ENCODE measurements at places on chromosomes 13 and 19.

DNA sequence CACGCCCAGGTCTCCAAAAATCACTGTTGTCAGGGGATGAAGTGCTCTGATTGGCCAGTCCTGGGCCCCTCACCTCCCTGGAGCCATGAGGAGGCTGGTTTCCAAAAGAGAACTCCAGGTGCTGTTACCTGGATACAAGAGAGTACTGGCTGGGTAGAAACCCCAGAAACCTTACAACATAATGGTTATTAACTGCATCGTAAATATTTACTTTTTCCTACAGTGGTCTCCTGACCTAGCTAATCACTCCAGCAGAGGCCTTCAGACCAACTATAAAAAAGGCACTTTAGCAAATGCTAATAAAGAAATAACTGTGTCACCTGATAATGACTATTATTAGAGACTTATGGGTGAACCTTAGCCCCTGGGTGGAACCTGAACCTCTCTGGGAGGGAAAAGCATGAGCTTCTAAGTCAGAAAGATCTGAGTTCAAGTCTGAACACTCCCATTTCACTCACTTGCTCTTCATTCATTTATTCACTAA, 1.5 kb upstream of the IGSF23 start:
- DNase-seq = no peak

DNA sequence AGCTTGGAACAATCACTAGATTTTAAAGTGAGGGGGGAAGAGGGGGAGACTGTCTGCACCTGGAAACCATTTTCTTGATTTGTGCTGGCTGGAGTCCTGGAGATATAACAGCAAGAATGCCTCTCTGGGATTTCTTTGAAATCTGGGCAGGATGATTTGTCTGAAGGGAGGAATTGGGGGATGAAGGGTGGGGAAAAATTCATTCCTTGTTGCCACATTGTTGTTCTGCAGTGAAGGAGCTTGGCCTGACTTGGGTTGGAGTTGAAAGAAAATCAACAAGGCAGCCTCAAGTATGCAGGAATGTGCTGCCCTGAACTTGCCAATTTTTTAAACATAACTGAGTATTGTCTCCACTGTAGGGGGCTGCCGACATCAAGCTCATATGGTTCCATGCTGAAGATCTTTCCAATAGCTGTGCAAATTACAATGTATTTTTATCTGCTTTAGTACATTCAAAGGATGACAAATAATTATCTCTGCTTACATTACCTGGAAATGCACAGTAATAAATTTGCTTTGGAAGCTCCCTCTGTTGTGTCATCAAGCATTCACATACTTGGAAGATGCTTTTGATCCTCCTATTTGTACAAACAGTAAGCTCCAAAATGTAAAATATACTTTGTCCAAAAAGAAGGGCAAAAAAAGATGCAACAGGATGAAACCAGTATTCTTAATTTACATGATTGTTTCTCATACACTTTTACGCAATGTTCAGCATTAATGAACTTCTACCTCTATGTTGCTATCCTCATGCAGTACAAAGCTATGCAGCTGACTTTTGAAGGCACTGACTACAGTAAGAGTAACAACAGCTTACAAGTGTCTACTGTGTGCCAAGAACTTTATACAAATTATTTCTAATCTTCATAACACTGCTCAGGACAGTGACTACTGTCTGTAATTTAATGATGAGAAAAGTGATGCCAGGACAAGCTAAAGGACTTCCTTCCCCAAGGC, 627.9 kb upstream of the KLF12 start:
- no peak for DNase-seq

DNA sequence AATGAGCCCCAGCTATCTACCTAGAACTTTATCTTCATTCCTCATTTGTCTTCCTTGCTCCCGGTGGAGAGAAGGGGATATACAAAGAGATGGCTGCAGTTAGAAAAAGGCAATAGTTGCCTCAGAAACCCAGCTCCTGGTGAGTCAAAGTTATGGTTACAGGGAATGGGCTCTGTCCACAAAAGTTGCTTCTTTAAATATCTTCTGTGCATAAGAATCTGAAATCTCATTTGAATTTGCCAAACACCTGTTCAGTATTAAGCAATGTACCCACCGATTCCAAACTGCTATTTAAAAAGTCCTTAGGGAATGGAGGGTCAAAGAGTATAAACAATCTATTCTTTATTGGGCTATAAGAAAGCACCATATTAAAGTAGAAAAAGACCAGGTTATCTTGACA, 48.4 kb downstream of the DCLK1 start:
- no peak for DNase-seq

DNA sequence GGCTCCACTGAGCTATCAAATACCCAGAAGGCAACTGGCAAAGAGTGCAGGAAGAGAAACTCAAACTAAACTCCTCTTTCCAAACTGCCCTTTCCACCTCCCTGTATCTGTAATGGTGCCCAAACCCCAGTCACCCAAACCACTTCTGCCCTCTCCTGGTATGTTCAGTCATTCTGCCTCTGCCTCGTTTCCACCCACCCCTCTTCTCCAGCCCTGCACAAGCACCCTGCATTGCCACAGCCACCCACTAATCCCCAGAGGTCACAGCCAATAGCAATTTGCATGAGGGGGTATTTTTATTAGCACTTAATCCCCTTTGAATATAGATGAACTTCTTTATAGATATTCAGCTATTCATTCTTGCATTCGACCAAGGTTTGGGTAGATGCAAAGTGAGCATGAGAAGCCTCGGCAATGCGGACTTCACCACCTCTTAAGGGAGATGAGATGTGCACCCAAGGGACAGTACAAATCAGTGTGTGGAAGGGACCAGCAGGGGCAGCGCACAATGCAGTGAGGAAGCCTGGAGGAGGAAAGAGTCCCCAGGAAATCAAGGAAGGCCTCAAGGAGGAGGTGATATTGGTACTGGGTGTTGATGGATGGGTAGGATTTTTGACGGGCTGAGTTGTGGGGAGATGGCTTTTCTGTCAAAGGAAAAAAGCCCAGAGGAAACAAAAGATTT, 12.4 kb downstream of the TMEM272 start:
- DNase-seq = peak; percentile 75

- no peak for DNase-seq
Observed at GRCh38 chr13:20230913-20231838, 943 bp downstream of the GJB6 start.

DNA sequence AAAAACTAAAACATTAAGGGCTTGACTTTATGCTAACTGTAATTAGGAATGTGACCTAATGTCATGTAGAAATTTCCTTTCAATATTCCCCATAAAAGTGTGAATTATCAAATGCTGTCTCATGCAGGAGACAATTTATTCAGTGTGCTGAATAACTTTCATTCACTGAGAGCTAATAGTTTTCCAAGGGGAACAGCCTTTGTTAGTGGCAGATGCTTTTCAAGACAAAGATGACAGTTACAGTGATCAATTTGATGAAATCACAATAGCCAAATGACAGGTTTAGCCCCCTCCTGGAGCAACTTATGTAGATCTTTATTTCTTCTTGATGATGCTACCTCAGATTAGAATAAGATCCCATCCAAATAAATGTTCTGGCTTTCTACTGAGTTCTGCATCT, 275.5 kb downstream of the ITGBL1 start:
- no peak for DNase-seq

DNA sequence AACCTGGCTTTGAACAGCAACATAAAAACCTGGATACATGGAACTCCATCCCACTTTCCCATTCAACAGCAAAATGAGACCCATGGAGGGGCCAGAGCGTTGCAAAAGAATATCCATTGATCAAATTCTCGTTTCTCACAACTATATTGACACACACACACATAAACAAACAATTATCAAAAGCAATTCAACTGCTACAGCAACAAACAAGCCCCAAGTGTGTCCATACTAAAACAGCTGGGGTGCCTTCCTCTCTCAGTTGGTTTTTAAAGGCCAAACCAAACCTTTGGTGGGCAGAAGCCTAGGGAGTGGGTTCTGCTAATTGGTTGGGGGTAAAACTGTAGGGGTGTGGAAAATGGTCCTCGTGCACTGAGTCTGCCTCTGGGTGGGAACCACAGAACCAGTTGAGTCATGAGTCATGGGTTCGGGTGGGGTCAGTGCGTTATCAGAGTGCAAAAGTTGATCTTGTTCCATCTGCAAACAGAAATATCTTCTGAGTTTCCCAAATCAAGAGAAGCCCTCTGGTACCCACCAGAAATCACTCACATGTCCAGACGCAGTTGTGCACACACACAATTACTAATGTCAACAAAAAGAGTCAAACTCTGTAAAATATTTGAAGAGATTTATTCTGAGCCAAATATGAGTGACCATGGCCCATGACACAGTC, 18.5 kb downstream of the GPR42 start:
- DNase-seq = no peak

DNA sequence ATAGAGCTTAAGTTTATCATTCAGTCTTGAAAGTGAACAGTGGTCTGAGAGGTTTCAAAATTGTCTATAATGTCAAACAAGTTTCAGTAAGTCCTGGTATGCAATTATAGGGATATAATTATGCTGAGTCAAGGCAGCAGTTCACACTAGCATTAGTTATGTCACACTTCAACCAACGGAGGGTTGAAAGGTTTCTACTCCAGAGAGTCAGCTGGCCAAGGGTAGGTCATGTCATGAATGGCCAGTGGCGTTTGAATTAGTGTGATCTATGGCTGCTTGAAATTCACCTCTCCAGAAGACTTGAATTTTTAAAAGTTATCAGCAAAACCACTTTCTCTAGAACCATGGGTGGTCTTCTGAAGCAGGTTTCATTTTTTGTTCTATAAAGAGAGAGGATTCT, 108.6 kb downstream of the TNFRSF19 start:
- DNase-seq = no peak

DNA sequence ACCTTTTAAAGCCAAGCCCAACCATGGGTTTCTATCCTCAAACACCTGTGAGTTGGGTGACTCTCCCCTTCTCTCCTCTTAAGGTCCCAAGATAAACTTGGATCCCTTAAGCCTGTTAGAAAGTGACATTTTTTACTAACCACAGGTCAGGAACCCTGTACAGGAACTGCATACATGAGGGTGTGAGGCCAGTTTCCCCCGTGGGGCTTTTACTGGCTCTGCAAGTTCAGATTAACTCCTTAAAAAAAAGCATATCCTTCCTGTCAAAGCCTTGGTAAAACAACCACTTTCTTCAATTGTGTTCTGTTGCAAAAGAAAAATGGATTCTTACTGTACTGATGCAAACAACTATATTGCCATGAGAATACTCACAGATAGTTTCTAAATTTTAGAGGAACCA, 2638.7 kb upstream of the PCDH20 start:
- DNase-seq = no peak

DNA sequence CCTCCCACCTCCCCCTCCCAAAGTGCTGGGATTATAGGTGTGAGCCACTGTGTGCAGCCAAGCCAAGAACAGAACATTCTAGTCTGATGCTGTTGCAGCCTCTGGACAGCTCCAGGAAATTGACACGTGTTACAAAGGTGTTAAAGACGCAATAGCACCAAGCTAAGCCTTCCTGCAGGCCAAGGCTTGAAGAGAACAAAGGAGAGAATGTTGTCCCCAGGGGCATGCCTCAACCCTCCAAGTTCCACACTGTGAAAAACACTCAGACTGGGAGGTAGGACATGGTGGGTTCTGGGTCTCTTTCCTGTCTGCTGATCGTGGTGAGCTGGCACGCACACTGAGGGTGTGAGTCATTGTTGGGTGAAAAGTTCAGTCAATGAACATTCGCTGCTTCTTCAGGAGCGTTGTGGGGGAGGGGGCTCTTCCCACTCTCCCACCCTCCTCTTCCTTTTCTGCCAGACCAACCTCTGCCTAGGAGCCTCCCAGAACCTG, 5.3 kb upstream of the PTPRS start:
- DNase-seq = no peak

GRCh38 chr13:95624020-95624419, 20.5 kb downstream of the DZIP1 start:
- DNase-seq = peak; percentile 81

GRCh38 chr13:67343777-67344176, 113.6 kb upstream of the PCDH9 start:
- no peak for DNase-seq

GRCh38 chr19:58476498-58477015, 405 bp downstream of the ZNF446 start:
- DNase-seq = no peak

GRCh38 chr13:46542833-46543232, 10.1 kb upstream of the LRCH1 start:
- DNase-seq = no peak

GRCh38 chr13:33537676-33538075, 252.1 kb upstream of the STARD13 start:
- peak; percentile 36 for DNase-seq

GRCh38 chr13:114110091-114110829, 22.2 kb downstream of the RASA3 start:
- DNase-seq = peak; percentile 87

- no peak for DNase-seq
Observed at GRCh38 chr13:113115363-113116205, 7.0 kb upstream of the F10 start.

GRCh38 chr19:38203197-38203596, 20.8 kb downstream of the DPF1 start:
- no peak for DNase-seq

DNA sequence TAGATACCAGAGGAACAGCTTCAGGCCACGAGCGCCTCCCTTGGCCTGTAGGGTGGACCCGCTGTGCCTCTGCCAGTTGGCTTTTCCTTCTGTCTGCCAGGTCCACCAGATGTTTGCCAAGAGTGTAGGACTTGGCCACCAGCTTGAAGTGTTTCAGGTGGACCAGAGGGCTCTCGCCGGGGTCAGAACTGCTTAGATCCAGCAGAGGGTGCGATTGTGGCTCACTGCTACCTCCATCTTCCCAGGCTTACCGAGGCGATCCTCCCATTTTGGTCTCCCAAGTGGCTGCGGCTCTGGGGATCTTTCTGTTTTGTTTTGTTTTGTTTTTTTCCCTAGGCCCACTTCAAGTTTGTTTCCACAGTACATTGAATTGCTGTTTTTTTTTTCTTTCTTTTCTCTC, 23.0 kb upstream of the ZNF730 start:
- DNase-seq = no peak

DNA sequence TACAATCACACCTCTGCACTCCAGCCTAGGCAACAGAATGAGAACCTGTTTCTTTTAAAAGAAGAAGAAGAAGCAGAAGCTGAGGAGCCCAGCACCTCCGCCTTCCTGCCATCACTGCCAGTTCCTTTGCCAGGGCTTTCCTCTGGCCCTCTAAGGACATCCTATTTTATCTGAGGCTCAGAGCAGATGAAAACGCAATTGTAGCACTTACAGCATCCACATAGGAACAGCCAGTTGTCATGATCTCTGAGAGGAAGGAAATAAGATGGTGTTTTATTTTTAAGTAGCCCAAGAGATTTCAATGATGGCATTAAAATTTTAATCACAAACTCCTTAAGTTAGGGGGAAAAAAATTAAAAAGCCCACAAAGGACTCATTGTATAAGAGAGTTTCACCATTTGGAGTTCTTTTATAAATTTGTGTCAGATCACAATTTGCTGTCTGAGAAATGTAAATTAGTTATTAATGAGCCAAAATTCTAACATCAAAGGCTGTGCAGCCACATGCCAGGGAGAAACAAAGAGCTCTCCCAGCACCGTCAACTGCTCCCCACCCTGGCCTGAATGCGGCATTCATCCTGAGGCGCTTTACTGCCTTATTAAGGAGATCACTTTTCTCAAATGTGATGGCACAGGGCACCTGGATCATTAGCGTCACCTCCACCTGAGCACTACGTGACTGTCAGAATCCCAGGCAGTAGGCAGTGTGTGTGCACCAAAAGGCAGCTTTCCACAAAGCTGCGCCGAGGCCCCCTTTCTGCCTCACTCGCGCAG, 393.0 kb downstream of the FOXO1 start:
- DNase-seq = peak; percentile 32

Data from suppressor macrophage (primary cell).